Activated CD8-positive, alpha-beta memory T cell treated with anti-CD3 and anti-CD28 coated beads, Interleukin-2, amount 10 ng/mL, durations not matched to agents 7 days and 5 days (primary cell): ENCODE measurements at places on chromosomes 2 and 18. TPM values are rescaled to one million over a fixed set of nuclear protein-coding genes. Genes with fewer than 3 reads are reported as not detected.

The PDE11A gene
- total RNA-seq: not detected

- no peak for DNase-seq
Measured at GRCh38 chr18:73793386-73793785, 354.2 kb downstream of the FBXO15 start.

GRCh38 chr2:210086292-210086691 lies 83.9 kb downstream of the RPE start:
- no peak for DNase-seq

GRCh38 chr2:207073801-207074678 lies 91.7 kb downstream of the KLF7 start:
- DNase-seq: peak; percentile 50

DNA sequence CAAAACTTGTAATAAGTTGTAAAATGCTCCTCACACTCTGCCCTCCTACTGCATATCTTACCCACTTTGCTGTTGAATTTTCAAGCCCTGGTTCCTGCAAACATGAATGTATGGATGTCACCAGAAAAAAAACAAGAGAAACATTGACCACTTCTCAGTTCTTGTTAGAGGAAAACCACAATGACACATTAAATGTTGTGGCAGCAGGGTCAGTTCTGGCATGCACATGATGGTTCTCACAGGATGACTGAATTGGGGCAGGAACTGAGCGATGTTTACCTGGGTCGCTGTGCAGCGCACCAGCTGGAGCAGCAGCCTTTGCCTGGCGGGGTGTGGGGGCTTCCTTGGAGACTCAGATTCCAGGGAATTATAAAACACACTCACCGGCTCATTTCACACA lies 14.0 kb upstream of the PRKCE start:
- DNase-seq: peak; percentile 75

DNA sequence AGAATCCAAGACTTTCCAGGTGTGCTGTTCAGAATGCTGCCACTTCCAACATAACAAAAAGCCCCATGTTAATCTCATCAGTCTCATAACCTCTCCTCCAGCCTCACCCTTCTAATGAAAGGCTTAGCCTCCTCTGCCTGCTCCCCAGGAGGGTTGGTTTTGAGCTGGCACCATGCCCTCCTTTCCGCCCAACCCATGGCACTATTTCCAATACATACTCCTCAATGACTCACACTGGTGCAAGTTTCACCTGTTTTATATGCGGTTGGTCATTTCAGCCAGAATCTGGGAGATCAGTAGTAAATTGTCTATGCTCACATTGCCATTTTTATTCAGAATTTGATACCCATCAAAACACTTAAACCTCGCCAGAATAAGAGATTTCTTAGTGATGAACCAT lies 157.6 kb upstream of the NRP2 start:
- DNase-seq: no peak

DNA sequence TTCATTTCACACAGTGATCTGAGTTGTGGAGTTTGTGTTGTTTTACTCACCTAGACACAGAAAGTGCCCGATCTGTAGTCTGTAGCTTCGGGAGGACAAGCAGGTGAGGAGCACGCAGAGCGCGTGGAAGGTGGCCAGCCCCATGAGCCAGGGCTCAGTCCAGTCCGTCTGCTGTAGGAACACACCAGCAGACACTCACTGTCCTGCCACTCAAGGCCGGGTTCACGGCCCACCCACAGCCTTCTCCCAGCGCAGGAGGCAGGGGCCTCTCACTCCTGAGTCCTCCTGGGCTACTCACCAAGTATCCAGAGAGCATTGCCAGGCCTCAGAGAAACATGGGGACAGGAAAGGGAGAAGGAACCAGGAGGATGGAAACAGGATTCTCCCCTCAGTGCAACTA lies 1.7 kb downstream of the TMEM18 start:
- DNase-seq: no peak

- no peak for DNase-seq
Measured at GRCh38 chr2:233122541-233122940, 62.4 kb downstream of the INPP5D start.

- DNase-seq: no peak
Measured at GRCh38 chr18:2471523-2471922, 99.8 kb downstream of the METTL4 start.

DNA sequence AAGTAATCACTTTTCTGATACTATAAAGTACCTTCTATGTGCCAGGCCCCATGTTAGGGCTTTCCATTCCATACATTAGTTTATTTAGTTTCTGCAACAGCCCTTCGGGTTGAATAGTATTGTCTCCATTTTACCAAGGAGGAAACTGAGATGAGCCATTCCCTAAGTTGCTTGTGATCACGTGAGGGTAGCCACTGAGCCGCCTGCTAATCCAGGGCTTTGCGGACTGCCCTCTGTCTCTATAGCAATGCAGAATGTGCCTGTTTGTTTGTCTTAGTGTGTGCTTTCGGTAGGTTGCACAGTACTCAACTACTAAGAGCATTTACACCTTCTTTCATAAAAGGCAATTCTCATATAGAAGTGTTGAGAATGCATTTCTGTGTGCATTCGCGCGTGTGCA lies 5.0 kb downstream of the EMILIN2 start:
- DNase-seq: no peak

DNA sequence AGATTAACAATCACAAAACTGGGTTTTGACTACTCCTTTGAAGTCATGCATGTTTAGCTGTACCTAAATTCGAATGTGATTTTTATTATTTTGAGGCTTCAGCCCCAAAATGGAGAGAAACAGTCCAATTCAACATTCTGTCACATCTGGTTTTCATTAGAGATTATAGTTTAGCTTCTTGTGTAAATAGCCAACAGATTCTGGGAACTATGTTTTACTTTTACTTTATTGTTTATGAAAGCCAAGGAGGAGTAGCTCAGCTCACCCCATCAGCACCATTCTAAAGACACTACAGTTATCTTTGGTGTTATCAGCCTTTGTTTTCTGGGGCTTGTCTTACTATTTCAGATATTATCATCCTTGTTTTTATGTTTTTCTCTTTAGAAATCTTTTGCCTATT lies 465.0 kb upstream of the CWC22 start:
- DNase-seq: no peak

The EGR4 gene
- 0.09 TPM for total RNA-seq

- no peak for DNase-seq
Measured at GRCh38 chr2:26679867-26680266, 12.7 kb upstream of the KCNK3 start.

GRCh38 chr18:50056185-50056584 lies 138.8 kb downstream of the MYO5B start:
- no peak for DNase-seq

DNA sequence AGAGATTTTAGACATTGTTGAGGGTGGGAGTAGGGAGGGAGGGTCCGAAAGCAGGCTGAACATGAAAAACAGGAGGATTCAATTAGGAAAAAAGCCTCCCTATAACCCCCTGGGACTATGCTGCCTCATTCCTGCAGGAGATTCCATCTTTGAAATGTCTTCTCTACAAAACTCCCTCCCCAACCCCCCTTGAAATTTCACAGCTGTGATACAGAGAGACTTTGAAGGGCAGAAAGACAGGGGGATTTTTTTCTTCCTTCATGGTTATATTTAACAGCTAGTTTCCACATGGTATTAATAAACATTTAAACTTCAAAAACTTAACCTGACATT lies 57.6 kb downstream of the TRIB2 start:
- no peak for DNase-seq

DNA sequence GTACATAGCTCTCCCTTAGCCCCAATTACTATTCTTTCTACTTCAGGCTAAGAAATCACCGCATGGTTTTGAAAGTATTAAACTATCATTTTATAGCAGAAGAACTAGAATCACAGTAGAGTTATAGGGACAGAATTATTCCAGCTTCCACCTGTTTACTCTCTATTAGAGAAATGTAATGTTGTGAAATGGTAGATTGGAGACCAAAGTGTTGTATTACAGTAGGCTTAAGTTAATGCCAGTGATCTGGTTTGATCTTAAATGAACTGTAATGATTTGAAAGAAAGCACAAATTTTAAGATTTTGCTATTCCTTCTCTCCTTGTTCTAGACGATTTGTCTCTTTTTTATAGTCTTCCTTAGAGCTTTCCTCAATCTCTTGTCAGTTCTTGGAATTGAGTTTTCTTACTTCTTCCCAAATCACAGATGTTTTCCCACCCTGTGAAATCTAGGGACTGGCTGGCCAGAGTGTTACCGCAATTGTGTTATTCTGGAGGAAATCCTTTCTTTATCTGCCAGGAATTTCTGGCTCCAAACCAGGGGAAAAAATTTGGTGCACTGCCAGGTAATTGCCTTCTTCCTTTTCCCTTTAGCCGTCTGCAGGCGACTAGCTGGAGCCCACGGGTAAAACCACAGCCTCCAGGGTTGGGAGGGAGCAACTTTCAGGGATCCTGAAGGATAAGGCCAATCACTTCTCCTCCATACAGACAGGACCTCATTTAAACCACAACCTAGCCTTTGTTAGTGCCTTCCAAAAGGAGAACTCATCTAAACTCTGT lies 51.7 kb downstream of the NOP58 start:
- no peak for DNase-seq

DNA sequence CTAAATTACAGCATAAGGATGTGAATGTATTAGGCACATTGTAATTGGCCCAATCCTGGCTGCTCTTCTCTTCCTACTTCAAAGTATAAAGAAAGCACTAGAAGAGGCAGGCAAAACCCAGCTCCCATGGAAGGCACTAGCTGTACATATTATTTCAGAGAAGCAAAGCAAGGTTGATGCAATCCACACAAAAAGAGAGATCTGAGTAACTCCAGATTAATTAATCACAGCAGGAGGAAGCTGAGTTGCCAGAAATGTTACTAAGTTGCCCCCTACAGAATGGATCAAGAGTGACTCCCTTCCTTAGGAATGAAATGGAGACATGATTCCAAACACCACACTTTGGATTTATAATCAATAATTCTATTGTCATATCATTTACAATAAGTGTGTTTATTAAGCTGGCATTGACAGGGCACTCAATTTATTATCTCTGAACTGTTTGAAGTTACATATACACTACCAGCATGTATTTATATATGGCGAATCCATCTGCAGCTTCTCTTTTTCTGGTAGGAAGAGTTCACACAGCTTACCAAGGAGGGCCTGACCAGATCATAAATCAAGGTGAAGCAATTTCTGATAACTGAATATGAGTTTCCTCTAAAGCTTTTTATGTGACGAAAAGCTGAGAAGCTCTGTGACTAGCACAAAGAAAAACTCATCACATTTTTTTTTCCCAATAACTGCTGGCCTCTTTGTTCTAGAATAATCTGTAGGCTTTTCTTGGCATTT lies 393.1 kb upstream of the LYPD1 start:
- DNase-seq: no peak

- DNase-seq: no peak
Measured at GRCh38 chr2:197740200-197740599, 35.0 kb downstream of the MARS2 start.

- no peak for DNase-seq
Measured at GRCh38 chr2:101921319-101921952, 70.3 kb upstream of the IL1R2 start.

The ERFE gene
- not detected for total RNA-seq

- no peak for DNase-seq
Measured at GRCh38 chr18:58605027-58606020, 23.6 kb downstream of the ALPK2 start.

GRCh38 chr18:67145586-67146292 lies 370.8 kb downstream of the DSEL start:
- DNase-seq: no peak

DNA sequence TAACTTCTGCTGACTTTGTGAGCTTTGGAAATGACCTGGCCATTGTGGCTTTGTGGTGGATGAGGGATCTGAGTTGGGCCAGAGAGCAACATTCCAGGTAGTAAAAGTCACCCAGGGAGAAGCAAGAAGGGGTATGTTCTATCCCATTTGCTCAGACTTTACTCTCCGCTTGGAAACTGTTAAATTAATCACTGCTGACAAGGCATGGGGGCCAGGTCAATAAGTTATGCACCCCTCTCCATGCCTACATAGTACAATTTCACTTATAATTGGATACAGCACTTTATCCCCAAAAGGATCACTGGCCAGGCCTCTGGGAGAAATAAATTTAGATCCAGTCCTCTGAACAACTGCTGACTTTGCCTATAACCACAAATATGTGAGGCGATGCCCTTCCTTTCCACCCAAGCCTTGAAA lies 92.1 kb downstream of the RPRM start:
- DNase-seq: no peak

GRCh38 chr2:88765154-88765888 lies 73.8 kb downstream of the RPIA start:
- DNase-seq: peak; percentile 53

GRCh38 chr2:47177043-47177565 lies 22.0 kb upstream of the STPG4 start:
- no peak for DNase-seq

DNA sequence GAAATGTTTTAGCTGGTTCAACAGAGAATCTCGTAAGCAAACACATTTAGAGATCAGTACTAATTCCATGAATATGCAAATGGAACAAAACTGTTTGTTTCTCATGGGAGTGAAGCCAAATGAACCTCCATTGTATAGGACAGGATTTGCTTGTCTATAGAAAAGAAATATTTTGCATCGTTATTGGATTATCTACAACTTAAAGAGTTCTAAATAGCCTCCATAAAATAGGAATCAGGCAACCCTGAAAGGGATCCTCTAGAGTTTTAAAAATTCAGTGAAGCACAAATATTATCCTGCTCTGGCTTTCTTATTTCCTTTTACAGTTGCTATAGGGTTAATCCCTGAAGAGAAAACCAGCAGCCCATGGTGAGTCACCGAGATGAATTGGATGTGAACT lies 378.4 kb upstream of the NRXN1 start:
- no peak for DNase-seq

DNA sequence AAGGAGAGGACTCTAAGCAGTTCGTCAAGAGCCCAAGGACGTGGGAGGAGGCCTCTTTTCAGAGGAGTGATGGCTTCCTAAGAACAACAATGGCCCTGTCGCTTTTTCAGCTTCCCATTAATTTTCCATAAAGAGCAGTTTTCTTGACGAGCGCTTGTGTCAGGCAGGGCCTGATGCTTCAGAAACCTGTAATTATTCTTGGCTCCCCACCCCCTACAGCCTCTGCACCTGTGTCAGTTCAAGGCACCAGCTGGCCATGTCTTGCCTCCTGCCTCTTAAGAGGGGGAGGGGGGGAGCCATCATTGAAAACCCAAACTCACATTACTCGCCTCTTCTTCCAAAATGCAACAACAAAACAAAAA lies 32.3 kb downstream of the KLF7 start:
- DNase-seq: no peak

The IFIH1 gene
- total RNA-seq: 90.0 TPM

DNA sequence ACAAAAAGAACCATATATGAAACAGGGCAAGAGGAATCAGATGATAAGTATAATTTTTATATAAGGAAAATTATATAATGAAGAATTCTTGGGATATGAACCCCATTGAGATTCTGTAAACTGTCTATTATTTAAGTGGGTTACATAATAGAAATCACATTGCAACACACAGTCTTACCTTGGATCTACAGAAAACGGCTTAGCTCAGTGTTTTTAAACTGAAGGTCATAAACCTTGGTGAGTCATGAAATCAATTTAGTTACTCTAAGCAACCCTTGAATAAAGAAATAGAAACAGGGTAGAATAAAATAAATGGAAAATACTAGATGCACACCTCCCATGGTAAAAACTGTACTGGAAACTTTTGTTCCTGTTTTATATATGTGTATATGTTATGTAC lies 50.7 kb downstream of the METTL8 start:
- DNase-seq: no peak

- DNase-seq: no peak
Measured at GRCh38 chr2:45724335-45724734, 72.9 kb downstream of the PRKCE start.

GRCh38 chr2:232838406-232838874 lies 31.6 kb upstream of the SNORC start:
- DNase-seq: peak; percentile 77
